Muscle of leg (tissue), 16 donors: ENCODE measurements at places on chromosomes 5 and 9.
A peak's percentile ranks its signal among the peaks of the same experiment; 100 is the strongest.

GRCh38 chr5:143318270-143318669, 85.2 kb downstream of the NR3C1 start:
- no peak for DNase-seq

- DNase-seq: no peak
Observed at GRCh38 chr5:159402856-159403255, 72.6 kb upstream of the IL12B start.

GRCh38 chr9:133645021-133645765, 9.0 kb downstream of the DBH start:
- DNase-seq: no peak

DNA sequence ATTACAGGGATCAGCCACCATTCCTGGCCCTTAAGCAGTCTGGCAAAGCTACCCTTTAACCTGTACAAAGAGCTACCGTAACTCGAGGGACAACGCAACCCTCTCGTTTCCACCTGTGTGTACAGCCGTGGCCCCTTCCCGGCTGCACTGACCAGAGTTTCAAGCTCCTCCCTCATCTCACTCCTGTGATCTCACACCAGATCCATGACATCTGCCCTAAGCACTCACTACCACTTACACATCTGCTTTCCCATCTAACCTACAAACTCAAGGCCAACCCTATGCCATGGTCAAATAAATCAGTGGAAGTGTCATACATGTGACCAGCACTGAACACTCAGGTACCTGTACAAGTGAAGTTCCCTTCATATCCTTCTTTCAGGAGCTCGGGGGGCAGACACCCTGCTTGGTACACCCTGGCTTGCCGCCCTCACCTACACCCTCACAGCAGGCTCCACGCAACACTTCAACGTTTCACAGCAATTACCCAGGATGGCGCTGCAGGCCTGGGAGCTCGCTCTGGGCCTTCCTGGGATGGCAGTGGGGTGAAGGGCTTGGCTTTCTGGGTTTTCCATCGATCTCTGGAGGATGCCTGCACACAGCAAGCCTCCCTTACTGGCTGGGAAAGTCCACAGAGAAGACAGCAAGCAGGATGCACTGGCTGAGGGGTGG, 61.7 kb downstream of the PRRT1B start:
- no peak for DNase-seq

DNA sequence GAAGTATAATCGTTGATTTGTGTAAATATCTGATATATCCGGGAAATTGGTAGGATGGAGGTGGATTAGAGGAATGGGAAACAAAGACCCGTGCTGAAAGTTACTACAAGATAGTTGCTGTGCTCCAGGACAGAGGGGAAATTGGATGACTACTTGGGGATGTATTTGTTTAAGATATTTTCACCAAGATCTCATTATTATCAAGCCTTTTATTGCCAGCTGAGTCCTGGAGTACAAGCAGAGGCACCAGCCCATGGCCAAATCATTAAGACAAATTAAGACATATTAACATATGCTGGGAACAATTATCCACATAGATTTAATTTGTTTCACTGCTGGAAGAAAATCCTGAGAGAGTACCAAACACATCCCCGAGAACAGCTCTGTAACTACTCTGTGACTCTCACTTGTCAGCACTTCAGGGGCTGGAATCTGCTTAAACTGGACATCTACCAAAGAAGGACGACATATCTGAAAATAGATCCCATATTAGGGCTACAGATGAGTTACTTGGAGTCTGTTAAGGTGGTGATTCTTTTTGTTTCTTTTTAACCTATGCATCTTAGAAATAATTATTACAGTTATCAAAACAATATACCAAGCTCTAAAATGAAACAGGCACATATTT, 68.2 kb downstream of the SLC1A1 start:
- peak; percentile 55 for DNase-seq

DNA sequence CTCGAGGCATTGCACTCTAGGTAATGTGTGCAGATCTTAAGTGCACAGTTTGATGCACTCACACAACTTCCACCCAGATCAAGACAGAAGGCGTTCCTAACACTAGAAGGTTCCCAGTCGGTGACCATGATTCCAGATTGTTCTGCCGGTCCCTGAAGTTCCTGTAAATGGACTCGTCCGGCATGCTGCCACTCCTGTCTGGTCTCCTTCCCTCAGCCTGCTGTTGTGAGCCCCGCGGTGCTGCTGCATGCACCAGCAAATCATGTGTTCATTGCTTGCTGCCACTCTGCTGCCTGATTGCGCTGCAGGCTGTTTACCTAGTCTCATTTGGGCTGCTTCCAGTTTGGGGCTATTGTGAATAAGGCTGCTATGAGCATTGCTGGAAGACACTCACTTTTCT, 11.5 kb downstream of the STKLD1 start:
- DNase-seq: no peak

DNA sequence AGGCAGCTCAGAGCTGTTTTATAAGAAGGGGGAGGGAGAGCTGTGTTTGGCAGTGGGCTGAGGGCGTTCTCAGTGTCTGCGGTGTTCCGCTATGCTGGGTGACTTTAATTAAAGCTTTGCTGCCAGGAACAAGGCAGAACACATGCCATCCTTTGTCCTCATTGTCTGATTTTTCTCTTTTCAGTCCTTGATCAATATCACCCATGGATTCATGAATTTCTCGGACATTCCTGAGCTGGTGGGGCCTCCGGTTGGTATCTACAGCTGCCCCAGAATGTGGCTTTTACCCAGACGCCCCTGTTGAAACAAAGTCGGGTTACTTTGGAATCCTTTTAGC, 66.5 kb upstream of the TGFBR1 start:
- DNase-seq: peak; percentile 13

- DNase-seq: no peak
Observed at GRCh38 chr5:151357097-151357496, 9.7 kb upstream of the SLC36A2 start.

DNA sequence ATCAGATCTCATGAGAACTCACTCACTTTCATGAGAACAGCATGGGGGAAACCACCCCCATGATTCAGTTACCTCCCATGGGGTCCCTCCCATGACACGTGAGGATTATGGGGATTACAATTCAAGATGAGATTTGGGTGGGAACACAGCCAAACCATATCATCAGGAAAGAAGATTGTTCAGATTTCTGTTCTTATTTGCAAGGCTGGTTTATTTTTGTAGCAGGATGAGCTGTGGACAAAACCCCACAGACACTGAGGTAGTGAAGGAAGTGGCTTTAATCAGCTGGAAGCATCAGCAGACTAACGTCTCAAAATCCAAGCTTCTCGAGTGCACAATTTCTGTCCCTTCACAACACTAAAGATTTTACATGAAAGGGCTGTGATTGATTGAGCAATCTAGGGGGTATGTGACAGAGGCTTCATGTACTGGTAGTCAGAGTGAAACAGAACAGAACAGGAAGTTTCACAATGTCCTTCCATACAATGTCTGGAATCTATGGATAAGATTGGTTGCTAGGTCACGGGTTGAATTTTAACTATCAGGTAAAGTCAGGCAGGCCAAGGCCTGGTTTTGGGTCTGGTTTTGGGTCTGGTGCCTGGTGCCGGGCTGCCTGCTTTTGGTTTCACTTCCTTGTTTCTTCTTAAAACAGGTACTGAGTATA, 91.3 kb upstream of the ZNF366 start:
- peak; percentile 45 for DNase-seq

GRCh38 chr5:82674671-82675070, 396.5 kb upstream of the RPS23 start:
- DNase-seq: no peak

DNA sequence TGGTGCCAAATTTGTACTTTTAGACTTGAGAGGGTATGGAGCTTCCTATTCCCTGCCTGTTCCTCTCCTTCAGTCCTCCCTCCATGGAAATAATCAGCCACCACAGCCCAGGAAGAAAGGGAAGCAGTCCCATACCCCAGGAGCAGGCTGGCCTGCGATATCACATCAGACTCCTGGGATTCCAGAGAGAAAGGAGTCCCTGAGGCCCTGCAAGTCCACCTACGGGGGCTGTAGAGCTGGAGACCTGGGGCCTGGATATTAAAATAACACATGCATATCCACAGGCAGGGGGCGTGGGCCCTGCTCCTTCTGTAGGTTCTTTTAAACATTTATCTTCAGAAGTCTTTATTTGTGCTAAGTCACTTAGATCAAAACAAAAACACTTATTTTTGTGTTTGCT, 117.2 kb downstream of the TMEM174 start:
- no peak for DNase-seq
